Type B pancreatic cell (in vitro differentiated cells): ENCODE measurements at places on chromosomes 2 and 18. TPM values are rescaled to one million over a fixed set of nuclear protein-coding genes. Genes with fewer than 3 reads are reported as not detected.
A peak's percentile ranks its signal among the peaks of the same experiment; 100 is the strongest.

- H3K4me1 ChIP-seq = peaks cover 9% of the 10 kb centered on the region
- no peak overlapping the region for H3K27ac ChIP-seq
- no peak overlapping the region for H3K4me3 ChIP-seq
Measured at GRCh38 chr2:240302933-240303595, 132.4 kb upstream of the GPC1 start.

- no peak for DNase-seq
- peaks cover 46% of the 10 kb centered on the region for H3K4me1 ChIP-seq
- peak overlapping the region; percentile 68 for H3K27ac ChIP-seq
- no peaks in the 10 kb centered on the region for H3K27me3 ChIP-seq
Measured at GRCh38 chr2:200350850-200351285, 44.4 kb downstream of the SPATS2L start.

DNA sequence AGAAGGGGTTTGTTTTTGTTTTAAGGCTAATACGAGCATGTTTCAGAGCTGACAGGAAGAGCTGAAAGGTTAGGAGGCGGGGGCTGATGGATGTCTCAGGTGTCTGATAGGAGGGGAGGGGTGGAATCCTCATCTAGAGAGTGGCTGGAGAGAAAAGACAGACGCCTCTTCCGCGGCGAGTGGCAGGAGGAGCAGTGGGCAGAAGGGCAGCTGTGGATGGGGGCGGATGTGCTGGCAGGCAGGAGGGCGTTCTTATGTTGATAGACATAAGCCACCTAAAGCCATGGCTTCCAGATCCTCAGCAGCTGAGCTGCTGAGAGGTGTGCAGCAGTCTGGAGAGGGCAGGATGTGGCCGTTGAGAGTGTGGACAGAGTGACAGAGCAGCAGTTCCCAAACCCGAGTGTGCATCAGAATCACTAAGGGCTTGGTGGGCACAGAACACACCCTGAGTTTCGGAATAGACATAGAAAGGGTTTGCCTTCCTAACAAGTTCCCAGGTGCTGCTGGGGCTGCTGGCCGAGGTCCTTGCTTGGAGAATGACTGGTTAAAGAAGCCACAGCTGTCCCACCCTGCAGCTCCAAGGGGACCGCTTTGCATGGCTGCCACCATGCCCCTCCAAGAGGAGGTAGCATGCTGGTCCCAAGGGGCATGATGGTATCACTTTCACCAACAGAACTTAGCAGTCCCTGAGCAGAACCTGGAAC is 3.0 kb upstream of the ITM2C start:
- H3K4me1 ChIP-seq = peaks cover 26% of the 10 kb centered on the region
- DNase-seq = no peak
- H3K36me3 ChIP-seq = no peaks in the 10 kb centered on the region
- peak overlapping the region; percentile 23 for H3K4me3 ChIP-seq
- peak overlapping the region; percentile 9 for H3K27ac ChIP-seq

GRCh38 chr2:147663962-147664361 is 180.9 kb upstream of the ACVR2A start:
- H3K4me3 ChIP-seq = no peak overlapping the region
- H3K27me3 ChIP-seq = peaks cover 19% of the 10 kb centered on the region
- no peak for DNase-seq

DNA sequence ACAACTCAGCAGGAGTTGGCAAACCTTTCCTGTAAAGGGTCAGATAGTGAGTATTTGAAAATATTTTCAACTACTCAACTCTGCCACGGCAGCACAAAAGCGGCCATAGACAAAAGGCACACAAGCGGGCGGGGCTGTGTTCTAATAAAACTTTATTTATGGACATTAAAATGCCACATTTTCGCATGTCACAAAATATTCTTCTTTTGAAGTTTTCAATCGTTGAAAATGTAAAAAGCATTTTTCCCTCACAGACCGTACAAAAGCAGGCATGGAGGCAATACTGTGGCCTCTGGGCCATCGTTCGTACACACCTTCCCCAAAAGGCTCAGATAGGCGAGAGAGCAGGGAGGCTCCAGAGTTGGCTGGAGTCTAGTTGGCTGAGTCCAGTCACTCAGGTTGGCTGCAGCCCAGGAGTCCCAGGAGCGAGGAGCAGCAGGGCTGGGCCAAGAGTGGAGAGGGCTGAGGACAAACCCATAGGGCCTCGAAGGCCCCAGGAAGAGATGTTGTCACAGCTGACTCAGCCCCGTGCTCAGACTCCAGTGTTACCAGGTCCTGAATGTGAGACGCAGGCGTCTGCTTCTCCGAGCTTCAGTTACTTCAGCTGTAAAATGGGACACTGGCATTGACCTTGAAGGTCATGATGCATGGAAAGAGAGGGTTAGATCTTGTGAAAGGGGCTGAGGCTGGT is 42.5 kb downstream of the SDC1 start:
- no peak overlapping the region for H3K27ac ChIP-seq
- H3K27me3 ChIP-seq = no peaks in the 10 kb centered on the region
- H3K36me3 ChIP-seq = no peaks in the 10 kb centered on the region

DNA sequence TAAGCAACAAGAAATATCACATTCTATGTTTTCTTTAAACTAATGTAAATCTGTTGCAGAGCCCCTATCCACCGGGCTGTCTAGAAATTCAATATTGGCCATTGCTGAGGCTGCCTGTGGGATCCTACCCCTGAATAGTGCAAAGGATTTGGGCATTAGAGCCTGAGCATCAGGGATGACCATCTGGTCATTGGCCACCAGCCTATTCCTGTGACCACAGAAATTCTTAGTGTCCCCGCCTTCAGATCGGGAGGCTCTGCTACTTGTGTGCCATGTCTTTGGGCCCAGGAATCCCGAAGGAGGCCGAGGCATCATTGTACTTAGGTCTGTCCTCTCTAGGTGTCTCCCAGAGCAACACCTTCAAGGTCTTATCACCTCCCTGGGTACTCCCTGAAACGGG is 73.8 kb downstream of the HRH4 start:
- H3K4me1 ChIP-seq = peaks cover 9% of the 10 kb centered on the region
- H3K27ac ChIP-seq = no peak overlapping the region
- peaks cover 15% of the 10 kb centered on the region for H3K27me3 ChIP-seq
- DNase-seq = no peak

GRCh38 chr2:48247206-48247605 is 282.7 kb upstream of the STON1 start:
- H3K27ac ChIP-seq = peak overlapping the region; percentile 17
- DNase-seq = no peak
- H3K27me3 ChIP-seq = no peaks in the 10 kb centered on the region
- H3K36me3 ChIP-seq = no peaks in the 10 kb centered on the region
- H3K4me1 ChIP-seq = peaks cover 5% of the 10 kb centered on the region

DNA sequence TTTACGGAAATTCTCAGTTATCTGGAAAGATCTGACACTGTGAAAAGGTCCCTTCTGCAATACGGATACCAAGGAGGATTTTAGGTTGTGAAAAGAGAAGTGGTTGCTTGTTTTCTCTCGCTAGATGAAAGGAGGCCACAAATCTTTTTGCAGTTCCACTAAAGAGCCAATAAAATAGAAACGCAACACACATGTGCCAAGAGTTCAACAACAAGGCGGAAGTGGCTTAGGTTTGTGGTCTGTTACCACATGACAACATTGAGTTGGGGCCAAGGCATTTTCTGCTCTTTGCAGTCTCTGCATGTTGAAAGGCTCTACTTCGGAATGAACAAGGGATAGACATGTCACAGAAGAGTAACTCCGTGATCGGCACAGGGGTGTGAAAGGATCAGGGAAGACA is 115.7 kb upstream of the OSR1 start:
- peaks cover 10% of the 10 kb centered on the region for H3K27me3 ChIP-seq
- H3K36me3 ChIP-seq = no peaks in the 10 kb centered on the region
- H3K27ac ChIP-seq = no peak overlapping the region
- DNase-seq = no peak
- no peak overlapping the region for H3K4me3 ChIP-seq

DNA sequence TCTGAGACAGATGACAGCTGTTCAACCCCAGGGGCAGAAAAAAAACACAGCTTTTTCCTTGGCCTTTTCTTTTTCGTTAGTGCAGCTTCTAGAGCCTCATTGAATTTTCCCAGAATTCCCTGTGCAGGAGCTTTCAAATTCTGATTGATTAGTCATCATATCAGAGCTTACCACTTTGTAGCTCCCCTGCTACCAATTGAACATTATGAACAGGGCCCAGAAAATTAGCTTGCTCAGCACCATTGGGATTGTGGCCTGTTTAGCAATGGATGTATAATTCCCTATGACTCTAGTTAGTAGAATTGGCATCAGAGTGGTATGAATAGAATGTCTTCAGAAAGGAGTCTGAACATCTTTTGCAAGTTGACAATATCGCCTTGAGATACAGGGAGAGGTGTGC is 631.1 kb downstream of the DCC start:
- DNase-seq = no peak
- H3K36me3 ChIP-seq = no peaks in the 10 kb centered on the region
- no peak overlapping the region for H3K4me3 ChIP-seq

- H3K4me1 ChIP-seq = peaks cover 26% of the 10 kb centered on the region
- no peak for DNase-seq
- no peaks in the 10 kb centered on the region for H3K27me3 ChIP-seq
- H3K27ac ChIP-seq = peak overlapping the region; percentile 49
- no peaks in the 10 kb centered on the region for H3K36me3 ChIP-seq
Measured at GRCh38 chr18:41936471-41937134, 18.4 kb upstream of the PIK3C3 start.

DNA sequence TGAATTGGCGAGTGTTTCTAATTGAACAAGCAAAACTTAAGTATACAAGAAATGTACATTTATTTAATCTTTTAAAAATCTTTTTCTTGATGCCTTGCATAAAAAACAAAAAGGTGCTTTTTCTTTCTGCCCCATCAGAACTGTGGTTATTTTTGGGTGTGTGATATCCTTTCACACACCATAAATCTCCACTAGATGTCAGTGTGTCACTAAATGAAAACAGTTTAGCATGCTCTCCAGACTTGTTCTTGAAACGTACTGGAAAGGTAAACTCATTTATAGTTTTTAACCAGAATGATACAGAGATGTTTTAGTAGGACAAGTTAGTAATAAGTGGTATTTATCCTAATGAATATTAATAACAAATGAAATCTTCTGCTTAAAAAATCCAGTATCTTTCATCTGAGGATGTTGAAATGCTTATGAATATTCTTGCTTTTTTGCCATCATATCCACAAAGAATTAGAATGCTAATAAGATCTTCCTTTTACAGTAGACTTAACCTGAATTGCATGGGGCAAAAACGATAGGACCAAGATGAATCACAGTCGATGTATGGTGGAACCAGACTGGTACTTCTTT is 96.8 kb downstream of the UBE2E3 start:
- no peak overlapping the region for H3K4me3 ChIP-seq
- H3K27ac ChIP-seq = no peak overlapping the region
- DNase-seq = no peak
- H3K27me3 ChIP-seq = no peaks in the 10 kb centered on the region
- H3K36me3 ChIP-seq = no peaks in the 10 kb centered on the region

DNA sequence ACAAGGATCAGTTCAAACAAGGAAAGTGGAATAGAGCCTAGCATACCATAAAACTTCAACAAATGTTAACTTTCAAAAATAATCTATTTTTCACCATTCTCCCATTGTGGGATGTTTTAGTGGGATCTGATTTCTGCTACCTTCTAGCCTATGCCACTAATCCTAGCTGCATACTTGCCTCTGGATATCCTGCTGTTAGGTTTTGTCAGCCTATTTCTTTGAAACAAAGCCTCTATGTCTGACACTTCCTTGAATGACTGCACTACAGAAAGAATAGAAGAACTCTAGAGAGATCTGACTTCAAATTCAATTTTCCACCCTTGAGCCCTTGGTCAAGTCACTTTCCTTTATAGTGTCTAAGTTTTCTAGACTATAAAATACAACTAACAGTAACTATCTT is 291.5 kb downstream of the PTH2R start:
- no peaks in the 10 kb centered on the region for H3K27me3 ChIP-seq
- no peaks in the 10 kb centered on the region for H3K36me3 ChIP-seq
- no peak overlapping the region for H3K4me3 ChIP-seq
- H3K27ac ChIP-seq = no peak overlapping the region
- DNase-seq = no peak

The IL1R1 gene
- total RNA-seq = 15.8 and 31.7 TPM in 2 replicates

The CD8A gene
- 0.17 and 0.34 TPM in 2 replicates for total RNA-seq

The KCNF1 gene
- total RNA-seq = 3.6 and 3.7 TPM in 2 replicates

The POTEI gene
- 2.1 and 3.9 TPM in 2 replicates for total RNA-seq

The PAIP2B gene
- total RNA-seq = 13.7 and 21.5 TPM in 2 replicates

The NFATC1 gene
- 2.7 and 6.1 TPM in 2 replicates for total RNA-seq
